ENCODE measurements at places on chromosomes 4 and X.

DNA sequence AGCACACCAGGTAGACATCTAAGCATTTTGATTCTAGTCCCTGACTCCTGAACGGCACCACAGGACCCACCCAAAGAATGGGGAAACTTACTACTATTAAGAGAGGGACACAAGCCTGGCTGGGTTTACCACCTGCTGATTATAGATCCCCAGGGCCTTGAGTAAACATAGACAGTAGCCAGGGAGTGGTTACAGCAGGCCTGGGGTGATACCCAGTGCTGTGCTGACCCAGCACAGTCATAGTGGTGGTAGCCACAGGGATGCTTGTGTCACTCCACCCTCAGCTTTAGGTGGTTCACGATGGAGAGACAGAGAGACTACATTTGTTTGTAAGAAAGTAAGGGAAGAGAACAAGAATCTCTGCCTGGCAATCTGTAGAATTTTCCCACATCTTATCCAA is 11.7 kb downstream of the CYSLTR1 start:
- DNase-seq: no peak

DNA sequence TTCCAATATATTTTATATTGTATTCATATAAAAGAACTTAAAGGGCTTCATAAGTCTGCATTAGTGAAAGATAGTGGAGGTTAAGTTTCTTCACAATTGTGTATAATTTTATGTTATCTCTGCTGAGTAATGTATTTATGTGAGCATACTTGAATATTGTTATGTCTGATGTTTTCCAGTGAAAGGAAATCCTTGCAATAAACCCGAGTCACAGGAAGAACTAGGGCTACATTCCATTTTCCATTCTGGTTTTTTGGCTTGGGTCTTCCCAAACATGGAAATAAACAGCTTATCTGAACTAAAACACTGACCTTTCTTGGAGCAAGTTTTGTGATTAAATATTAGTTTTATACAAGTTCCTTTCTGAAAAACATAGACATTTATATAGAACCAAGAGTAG is 231.3 kb upstream of the GPRIN3 start:
- DNase-seq: no peak

DNA sequence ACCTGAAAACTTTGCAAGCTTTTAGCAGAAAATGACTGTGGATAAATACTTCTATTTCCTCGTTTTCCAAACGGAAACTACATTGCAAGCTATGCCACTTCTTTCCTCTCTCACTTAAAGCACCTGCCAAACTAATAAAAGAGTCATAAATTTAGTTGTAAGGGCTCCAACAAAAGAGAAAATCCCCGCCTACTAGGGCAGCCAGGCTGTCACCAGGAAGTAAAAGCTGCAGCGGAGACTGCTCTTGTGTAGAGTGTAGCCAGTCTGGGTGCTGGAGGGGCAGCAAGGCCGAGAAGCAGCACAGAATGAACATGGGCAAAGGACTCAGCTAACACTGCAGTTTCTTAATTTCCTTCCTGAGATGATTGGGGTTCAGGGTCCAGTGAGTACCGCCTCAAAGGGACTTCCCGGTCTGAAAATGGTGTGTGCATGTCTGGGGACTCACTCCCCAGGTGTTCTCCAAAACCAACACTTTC is 89.3 kb upstream of the MAML3 start:
- no peak for DNase-seq

- no peak for DNase-seq
These were observed 263.3 kb upstream of the MAGEB2 start for GRCh38 chrX:29952016-29952415.

DNA sequence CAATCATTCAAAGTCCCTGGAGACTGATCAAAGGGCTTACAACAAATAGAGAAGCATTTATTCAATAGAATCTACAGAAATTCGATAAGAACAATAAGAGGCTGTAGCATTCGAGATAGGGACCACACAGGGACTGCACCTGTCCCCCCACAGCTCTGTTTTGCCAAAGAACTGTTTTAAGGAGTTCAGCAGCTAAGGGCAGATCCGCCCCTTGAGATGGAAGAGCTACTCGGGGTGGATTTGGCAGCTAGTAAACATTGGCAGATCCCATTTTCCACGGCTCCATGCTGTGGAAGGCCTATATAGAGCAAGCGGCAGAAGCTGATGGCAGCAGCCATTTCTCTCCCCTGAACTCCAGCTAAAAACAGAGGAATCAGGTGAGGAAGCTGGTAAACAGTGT is 75.7 kb downstream of the GPR82 start:
- no peak for DNase-seq
